ENCODE measurements at places on chromosomes 2 and 18.

DNA sequence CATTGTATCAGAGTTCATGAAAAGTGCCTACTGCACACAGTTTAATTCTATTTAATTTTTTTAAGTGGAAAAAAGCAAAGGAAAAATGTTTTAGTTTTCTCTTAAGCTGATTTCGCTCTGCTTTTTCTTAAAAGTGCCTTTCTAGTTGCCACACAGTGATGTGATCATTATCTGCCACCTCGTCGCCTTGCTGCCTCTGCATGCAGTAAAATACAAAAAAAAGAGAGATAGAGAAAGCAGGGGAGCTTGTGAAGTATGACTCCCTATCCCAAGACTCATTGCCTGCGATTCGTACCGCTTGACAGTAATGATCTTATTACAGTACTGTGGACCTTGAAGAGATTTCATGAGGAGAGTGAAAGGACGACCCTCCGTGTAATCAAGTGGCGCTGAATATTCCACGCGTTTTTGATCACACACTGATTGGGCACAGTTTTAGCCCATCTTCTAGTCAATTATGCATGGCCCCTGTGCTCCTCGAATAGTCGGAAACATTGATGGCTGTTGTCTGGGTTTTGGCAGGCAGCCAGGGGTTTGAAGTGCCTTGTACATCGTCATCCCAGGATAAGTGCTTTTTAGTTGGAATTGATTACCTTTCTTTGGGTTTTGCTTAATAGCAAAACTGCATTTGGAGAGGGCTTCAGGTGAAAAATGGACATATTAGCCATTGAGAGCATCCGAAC lies 188.3 kb downstream of the GBX2 start:
- no peak for DNase-seq

DNA sequence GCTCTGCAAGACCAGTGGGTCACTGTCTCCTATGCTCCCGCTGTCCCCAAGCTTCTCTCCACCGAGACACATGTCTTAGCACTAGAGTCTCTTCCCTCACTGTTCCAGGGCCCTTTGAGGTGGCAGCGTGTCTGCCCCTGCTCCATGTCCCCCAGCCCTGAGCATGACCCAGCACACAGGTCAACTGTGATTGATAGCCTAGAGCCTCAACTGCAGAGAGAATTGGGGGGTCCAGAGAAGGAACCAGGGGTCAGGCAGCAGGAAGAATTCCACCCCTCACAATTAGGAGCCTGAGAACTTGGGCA lies 54.6 kb upstream of the ODC1 start:
- no peak for DNase-seq

DNA sequence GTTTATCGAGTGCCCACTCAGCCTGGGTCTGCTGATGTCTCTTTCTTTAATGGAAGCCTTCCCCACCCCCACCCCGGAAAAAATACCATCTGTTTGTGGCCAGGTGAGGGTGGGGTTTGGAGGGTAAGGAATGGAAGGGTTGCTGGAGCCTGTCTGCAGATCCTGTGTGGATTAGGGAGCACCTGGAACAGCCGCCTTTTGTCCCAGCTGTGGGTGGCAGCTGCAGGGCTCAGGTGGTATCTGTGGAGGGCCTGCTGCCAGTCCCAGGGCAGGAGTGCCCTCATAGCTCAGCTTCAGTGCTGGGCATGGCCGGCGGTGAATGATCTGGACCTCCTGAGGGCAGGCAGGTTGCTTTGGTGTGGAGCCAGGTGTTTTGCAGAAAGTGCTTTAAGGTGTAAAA lies 45.3 kb downstream of the IMPA2 start:
- no peak for DNase-seq

DNA sequence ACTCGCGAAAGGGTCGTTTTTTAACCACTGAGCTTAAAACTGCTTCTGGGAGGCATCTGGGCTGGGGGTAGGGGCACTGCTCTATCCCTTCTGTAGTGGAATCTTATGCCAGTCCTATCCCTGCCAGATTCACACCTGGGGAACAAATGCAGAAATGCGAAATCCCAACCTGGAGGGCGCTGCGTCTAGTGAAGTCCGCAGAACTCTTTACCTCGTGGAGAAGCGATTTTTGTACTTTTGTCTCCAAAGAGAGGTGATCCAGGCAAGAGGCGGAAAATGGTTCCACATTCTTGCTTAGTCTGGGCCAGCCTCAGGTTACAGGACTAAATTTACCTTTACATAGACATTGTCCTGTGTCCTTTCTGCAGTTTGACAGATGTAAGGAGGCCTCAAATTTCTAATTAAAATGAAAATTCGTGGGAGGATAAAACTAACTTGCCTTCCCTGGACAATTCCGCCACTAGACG lies 10.4 kb downstream of the TBR1 start:
- DNase-seq, result no peak

- no peak for DNase-seq
Measured at GRCh38 chr2:151823651-151824050, 4.6 kb downstream of the ARL5A start.

GRCh38 chr18:10736984-10737383 lies 211.2 kb downstream of the NAPG start:
- no peak for DNase-seq

- no peak for DNase-seq
Measured at GRCh38 chr2:219149667-219150066, 10.9 kb downstream of the NHEJ1 start.

GRCh38 chr2:41206004-41206403 lies 754.1 kb upstream of the SLC8A1 start:
- DNase-seq, result no peak

DNA sequence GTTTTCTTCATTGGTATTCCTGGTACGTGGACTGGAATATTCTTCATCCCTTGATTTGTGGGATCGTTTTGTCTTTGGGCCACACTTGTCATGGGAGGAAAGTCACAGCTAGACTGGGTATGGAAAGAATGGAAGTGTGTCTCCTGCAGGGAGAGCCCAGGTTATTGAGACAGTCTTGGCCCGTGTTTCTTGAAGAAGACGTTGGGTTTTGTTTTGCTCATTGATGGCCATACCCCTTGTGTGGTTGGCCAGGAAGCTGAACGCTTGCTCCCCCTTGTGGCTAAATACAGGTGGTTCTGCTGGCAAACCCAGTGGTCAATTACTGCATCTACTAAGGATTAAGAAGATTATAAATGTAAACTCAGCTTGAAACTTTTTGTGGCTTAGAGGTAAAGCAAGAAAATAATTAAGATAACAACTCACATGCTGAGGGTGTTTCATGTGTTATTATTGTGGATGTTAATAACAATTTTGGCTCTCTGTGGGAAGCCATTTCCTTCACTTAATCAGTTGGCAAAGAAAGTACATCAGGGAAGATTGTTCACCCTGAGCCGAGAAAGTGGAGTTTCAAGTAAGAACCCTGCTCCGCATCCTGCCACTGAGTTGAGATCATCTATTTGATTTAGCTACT lies 91.8 kb downstream of the NEDD4L start:
- DNase-seq, result peak; percentile 29

- no peak for DNase-seq
Measured at GRCh38 chr2:8171608-8172007, 510.2 kb upstream of the ID2 start.

DNA sequence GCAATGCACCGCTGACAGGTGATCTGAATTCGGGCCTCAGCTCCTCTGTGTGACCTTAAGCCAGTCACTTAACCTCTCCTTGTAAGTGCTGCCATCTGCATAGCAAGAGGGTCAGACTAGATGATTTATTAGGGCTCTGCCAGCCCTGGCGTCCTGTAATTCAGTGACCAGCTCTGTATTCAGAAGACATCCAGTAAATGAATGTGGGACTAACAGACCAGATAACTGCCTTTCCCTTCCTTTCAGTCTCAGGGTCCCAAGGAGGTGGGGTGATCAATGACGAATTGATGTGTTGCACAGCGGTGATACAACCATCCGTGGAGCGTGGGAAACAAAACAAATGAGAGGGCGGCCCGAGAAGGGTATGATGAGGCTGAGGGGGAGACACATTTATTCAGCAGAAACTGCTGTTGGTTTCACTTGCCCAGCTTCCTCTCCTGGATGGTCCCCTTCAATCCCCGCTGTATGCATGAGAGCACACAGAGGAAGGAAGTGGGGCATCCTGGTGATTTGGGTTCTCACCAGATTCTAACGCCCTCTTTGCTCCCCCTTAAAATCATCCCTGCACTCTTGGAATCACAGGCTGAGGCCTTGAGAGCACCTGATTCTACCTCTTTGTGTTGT lies 92.8 kb downstream of the VIT start:
- DNase-seq, result no peak

DNA sequence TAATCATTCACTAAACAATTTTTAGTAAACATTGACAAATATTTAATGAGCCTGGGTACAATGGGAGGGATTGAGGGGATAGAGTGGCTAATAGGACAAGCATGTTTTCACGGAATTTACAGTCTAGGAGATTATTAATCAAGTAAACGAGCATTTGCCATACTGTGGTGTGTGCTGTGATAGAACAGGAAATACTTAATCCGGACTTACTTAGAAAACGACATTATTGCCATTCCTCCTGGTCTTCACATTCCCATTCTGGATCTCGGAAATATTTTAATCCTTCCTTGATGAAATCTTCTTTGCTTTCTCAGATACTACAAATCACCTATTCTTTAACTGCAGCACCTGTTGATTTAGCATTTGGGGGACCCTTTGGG lies 905 bp downstream of the TTLL4 start:
- DNase-seq, result no peak

DNA sequence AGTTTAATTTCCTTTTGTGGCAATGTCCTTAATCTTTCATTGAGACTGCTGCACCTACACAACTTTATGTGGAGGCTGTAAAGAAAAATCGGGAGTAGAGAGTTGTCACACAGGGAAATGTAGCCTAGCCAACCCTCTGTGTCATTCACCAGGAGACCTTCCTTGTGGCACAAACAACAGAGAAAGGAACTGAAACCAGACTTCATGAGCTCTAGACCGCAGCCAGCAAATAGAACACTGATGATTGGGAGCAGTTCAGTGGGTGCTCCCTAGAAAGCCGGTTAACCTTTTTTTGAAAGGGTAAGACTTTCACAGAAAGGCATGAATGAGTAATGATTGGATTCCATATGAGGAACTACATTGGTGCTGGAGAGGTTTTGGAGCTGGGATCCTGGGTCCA lies 1752.4 kb upstream of the CELF4 start:
- DNase-seq, result no peak

DNA sequence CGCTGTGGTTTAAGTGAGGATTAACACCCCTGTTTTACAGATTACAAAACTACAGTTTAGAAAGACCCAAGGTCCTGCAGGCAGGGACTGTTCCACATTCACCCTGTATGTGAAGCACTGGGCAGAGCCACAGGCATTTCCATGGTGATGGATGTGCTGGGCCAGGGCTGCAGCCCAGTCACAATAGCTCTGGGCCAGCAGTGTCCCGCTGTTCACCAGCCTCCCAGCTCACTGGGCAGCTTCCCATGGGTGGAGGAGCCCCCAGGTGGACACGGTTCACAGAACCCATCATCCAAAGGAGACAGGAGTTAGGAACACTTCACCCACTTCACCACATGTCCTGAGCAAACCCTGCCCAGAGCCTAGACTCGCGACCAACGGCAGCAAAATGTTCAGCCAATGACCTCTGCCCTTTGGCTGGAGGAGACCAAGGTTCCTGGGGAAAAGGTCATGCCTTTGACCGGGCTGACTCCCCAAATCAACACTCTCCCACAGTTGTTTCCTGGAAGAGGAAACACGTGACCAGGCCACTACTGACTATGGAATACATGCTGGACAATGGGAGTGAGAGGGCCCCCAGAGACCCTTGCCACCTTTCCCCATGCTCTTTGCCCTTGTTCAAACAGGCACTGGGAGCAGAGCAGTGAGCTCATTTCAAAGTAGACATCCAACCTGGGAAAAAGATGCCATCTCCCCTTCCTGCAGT lies 28.0 kb upstream of the SLC35F6 start:
- no peak for DNase-seq
